ENCODE measurements at places on chromosomes 2 and 18.

DNA sequence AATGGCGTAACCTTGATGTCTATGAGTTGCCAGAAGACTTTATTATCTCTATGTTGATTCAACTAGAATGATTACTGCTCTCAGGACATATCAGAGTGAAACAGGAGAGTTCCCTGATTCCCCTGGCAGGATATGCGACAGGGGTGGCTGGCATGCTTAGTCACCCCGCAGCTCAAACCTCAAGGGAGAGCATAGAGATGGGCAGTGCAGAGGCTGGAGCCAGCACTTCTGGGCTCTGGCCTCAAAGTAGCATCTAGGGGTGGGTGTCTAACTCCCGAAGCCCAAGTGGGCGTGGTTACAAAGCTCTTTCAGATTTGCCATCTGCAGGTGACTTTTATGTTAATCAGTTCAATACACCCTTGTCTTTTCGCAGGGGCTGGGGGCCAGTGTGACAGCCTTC lies 391.6 kb downstream of the ADCYAP1 start:
- no peak for DNase-seq

- DNase-seq, result no peak
Observed at GRCh38 chr18:30927042-30927441, 115.5 kb downstream of the DSC3 start.

DNA sequence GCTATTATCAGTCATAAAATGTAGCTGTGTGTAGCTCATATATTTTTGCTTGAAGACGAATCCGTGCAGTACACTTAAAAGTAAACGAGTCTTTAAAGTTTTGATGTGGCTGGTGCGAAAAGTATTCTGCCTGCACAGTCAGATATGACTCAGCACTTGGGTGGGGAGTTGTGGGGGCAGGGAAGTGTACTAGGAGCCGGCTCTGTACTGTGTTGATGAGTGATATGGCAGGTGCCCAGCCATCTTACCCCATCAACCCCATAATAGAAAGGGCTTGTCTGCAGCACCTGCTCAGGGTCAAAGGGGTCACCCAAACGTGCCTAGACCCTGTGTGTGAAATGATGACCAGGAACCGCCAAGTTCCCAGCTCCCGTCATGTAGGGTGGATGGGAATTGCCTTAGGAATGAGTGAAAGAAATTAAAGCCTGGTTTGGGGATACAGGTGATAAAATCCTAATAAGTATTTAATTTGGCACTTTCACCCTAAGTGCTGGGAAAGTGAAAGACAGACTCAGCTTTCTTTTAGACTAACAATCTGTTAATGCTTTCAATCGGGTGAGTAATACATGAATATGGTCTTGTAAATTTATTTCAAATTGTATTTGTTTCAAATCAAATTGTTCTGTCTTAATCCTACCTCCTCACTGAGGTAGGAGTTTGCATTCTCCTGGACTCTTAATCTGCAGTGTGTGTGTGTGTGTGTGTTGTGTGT lies 48.0 kb downstream of the BCL2L11 start:
- peak; percentile 28 for DNase-seq

- DNase-seq, result no peak
Observed at GRCh38 chr2:236576087-236576486, 6.5 kb downstream of the ACKR3 start.

GRCh38 chr2:223993634-223994232 lies 36.5 kb downstream of the MRPL44 start:
- peak; percentile 30 for DNase-seq

- no peak for DNase-seq
Observed at GRCh38 chr2:100416397-100416934, 1.0 kb downstream of the CHST10 start.

DNA sequence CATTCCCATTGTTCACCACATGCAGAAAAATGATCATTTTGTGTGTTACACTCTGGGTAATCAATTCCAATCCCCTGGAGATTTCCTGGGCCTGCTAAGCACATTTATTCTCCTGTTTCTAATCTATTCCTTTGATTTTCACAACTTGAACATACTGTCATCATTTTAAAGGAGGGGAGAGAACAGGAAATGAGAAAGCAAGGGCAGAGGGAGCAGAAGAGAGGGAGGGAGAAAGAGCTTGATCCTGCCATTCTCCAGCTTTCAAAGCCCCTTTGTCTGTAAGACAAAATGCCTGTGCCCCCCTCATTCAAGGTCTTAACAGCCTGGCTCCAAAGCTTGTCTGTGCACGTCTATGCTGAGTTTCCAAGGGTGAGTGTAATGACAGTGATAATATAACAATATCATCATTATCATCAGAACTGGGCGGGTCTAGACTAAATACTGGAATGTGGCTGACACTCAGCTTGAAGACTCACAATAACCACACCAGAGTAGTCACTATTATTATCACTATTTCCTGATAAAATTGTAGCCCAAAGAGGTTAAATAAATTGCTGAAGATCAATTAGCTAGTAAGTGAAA lies 164.4 kb upstream of the KLHL29 start:
- no peak for DNase-seq

DNA sequence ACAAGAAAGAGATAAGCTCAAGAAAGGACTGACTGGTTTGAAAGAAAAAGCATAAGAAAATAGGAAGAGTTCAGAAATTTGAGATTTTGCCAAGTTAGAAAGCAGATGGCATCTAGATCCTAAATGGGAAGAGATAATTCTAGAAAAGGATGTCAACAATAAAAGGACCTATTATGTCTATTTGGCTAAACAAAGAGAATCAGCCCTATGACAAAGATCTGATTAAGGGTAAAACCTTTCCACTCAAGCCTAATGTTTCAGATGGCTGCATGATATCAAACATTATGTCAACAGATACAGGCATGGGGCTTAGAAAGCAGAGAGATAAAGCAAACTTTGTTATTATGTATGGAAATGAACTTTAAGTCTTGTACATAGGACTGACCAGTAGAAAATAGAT lies 465.0 kb upstream of the TRIB2 start:
- no peak for DNase-seq

DNA sequence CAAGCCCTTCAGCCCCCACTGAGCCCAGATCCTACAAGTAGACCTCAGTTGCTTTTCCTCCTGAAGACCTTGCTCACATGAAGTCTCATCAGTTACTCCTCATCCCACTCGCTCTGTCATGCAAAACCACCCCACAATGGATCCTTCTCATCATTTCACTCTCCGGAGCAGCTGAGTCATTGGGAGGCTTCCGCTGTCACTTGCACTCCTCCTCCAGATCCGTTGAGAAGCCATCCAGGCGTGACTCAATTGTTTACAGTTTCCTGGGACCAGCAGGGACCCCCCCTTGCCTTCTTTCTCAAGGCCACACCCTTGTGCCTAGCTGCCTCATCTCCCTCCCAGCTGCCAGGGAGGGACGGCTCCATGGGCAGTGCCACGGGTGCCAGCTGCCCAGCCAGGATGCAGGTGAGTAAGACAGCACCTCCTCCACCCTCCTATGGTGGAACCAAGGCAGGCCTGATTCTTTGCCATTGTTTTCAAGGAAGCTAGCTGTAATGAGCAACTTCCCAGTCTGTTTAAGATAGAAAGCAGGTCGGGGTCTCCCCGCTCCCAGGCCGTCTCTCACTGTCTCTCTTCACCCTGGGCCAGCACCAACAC lies 16.3 kb downstream of the GPR55 start:
- DNase-seq, result no peak

DNA sequence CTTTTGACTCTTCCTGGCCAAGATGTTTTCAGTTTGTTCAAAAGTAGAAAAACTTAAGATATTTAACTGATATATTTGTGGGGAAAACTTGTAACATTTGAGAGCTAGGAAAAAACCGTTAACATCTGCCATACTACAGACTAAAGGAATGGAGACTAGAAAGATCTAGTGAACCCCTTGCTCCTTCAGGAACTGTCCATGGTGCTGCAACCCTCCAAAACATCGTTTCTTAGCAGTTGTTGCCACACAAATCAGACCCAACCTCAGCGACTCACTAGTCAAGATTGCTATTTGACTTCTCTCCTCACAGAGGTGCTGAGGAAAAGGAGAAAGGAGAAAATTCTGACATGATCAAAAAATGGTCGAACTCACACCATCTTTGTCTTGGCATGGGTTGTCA lies 393.8 kb upstream of the LYPD1 start:
- no peak for DNase-seq

DNA sequence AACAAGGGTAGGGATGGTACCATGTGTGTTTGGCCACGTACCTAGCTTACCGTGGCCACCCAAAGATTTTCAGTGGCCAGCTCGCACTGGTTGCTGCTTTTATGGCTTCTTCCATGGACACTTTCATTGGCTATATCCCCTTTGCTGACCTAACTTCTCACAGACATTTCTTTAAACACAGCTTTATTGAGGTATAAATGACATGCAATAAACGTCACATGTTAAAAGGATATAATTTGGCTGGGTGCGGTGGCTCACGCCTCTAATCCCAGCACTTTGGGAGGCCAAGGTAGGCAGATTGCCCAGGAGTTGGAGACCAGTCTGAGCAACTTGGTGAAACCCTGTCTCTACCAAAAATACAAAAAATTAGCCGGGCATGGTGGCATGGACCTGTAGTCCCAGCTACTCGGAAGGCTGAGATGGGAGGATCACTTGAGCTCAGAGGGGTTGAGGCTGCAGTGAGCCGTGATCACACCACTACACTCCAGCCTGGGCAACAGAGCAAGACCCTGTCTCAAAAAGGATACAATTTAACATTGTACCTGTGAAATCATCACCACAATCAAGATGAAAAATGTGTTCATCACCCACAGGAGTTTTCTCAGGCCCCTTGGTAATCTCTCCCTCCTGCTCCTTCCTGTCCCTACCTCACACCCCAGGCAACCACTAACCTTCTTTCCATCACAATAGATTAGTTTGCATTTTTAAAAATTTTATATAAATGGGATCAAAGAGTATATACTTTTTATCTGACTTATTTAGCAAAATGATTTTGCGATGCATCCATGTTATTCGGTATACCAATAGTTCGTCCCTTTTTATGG lies 127.8 kb upstream of the PPP1CB start:
- DNase-seq, result no peak

DNA sequence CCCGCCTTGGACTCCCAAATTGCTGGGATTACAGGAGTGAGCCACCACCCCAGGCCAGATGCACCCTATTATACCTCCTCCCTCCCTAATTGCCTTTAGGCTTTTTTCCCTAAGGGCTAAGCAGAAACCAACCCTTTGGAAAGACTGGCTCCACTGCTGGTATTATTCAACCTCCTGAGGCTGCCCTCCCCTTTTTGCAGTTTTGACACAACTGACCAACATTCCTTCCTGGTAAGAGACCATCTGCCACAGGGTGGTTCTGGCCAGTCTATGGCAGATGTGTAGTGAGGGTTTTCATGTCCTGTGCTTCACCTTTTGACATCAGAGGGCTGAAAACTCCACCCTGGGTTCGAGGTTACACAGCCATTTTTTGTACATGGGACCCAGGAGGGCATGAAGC lies 1785.3 kb upstream of the CELF4 start:
- no peak for DNase-seq

GRCh38 chr2:65530547-65531320 lies 98.3 kb upstream of the SPRED2 start:
- no peak for DNase-seq

DNA sequence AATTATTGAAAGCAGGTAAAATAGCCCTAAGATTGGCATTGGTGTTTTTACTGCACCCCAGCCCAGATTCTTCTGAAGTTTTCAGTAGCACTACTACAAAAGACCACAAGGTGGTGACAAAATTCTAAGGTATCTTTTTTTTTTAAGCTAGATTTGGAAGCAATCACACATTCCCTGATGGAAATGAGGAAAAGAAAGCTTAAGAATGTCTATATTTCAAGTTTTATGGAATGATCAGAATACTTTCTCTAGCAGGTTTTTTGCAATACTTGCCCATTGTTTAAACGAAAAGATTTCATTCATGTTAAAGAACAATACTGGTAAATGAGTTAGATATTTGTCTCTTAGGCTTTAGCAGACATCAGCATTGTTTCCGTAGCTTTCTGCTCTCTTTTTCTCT lies 32.1 kb upstream of the ZNF638 start:
- no peak for DNase-seq

GRCh38 chr18:3401669-3402620 lies 48.0 kb upstream of the TGIF1 start:
- DNase-seq, result no peak

GRCh38 chr2:10778724-10779115 lies 33.9 kb downstream of the PDIA6 start:
- DNase-seq, result no peak

- DNase-seq, result no peak
Observed at GRCh38 chr2:210288408-210288807, 26.6 kb downstream of the MYL1 start.

DNA sequence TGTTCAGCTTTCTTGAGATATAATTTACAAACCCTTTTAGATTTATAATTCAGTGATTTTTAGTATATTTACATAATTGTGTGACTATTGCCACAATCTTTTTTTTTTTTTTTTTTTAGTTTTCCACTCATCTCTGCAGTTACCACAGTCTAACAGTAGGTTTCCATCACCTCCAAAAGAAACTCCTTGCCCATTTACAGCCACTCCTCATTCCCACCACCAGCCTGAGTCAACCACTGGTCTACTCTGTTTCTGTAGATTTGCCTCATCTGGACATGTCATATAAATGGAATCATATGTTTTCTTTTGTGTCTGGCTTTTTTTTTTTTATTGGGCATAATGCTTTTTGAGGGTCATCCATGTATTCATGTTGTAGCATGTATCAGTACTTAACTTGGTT lies 16.1 kb downstream of the MTX2 start:
- no peak for DNase-seq

DNA sequence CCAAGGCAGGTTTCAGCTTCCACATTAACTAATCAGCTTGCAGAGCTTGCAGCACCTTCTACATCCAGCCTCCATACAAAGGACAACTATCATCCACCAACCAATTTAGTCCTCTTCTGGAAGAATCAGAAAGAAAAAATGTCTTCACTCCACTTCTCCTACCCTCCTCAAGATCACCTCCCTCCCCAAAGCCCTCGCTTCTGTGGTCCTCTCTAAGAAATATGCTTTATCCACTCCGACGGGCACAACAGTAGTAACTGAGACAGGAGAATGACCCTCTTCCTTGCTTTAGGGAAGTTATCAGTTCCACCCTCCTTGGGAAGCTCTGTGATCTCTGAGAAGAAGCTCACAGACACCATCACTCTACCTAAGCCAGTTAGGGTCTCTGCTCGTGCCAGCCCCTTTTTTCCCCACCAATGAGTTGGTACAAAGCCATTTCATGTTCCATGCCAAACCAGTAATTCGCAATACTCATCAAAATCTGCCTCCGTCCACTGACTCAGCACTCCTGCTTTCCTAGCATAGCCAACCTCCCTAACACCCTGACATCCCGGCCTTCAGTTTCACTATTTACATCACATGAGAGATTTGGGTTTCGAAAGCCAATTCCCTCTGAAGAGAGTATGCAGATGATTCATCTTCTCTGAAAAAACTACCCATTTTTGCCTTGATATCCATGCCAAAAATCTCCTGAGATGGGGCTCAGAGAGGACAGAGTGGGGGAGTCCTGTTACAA lies 114.1 kb upstream of the PKDCC start:
- DNase-seq, result no peak

GRCh38 chr18:22816266-22817176 lies 116.6 kb upstream of the RBBP8 start:
- DNase-seq, result no peak

GRCh38 chr18:50790948-50791347 lies 28.9 kb downstream of the MRO start:
- no peak for DNase-seq

All from activated CD4-positive, CD25-positive, alpha-beta regulatory T cell (primary cell).